ENCODE measurements at places on chromosomes 2 and 18.

DNA sequence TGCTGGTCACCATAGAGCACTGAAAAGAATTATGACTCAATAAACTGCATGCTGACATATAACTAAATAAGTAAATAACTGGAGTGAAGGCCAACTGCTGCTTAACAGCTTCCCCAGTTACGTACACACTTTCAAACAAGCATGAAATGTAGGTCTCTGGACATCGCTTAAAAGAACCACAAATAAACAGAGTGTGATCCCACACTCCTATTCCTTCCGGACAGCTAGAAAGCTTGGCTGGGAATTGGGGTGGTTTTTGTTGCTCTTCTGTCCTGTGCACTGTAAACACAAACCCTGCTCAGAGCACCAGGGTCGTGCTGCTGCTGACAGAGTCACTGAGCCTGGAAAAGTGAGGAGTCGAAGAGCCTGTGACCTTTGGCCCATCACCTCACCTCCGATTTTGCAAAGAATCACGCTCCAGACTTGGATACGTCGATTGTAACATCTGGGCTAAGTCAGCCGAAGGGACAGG lies 162.7 kb upstream of the NT5C1B start:
- no peak for DNase-seq

DNA sequence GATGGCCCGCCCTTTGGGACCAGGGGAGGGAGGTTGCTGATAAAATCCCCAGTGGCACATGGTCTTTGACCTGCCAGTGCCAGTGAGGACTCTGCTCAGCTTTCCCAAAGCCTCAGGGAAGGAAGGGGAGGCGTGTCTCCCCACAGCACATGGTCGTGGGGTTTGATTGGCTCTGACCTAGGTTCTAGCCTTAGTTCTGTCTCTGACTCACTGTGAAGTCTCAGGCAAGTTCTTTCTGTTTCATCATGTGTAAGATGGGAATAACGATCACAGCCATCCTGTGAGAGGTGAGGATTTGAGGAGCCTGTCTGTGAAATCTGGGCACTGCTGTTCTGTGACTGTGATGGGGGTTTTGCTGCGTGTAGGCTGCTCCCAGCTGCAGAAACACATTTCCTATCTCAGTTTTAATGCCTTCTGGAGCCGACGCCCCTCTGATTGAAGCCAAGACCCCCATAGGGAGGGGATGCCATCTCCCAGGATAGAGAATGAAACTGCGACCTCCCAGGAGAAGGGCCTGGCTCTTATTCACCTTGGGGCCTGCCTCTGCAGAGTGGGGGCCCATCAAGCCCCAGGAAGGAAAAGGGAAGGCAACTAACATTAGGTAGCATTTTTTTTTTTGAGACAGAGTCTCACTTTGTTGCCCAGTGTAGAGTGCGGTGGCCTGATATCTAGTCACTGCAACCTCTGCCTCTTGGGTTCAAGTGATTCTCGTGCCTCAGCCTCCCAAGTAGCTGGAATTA lies 84.0 kb downstream of the DDX1 start:
- no peak for DNase-seq

DNA sequence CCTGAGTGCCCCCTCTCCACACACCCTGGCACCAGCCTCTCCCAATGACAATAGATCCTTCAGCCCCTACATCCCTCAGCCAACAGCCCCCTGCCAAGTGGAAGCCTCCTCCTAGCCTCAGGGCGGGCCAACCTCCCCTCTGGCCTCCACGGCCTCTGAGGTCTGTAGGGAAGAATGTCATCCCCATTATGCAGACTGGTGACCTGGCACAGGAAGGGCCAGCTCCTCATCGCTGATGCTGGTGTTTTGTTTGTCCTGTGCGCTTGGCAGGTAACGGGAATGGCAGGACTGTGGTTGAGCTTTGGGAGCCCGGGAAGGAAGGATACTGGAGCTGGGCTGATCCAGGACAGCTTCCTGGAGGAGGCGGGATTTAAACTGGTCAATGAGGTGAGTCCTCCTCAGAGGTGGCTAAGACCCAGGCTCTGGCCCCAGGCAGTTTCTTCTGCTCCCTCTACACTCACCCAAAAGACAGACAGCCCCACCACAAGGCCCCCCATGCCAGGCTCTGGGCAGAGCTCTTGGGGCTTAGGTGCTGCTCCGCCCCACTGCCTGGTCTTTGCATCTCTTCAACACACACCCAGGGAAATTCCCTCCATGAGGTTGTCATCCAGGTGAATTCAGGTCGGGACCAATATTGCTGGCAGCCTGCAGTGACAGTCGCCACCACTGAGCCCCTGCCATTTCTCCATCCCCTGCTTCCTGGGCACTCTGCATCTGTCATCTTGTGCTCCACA lies 75.2 kb upstream of the SMAD7 start:
- DNase-seq = no peak

- no peak for DNase-seq
Observed at GRCh38 chr2:152395103-152395502, 60.1 kb downstream of the FMNL2 start.

- peak; percentile 92 for DNase-seq
Observed at GRCh38 chr18:45974088-45974536, 7.0 kb upstream of the EPG5 start.

DNA sequence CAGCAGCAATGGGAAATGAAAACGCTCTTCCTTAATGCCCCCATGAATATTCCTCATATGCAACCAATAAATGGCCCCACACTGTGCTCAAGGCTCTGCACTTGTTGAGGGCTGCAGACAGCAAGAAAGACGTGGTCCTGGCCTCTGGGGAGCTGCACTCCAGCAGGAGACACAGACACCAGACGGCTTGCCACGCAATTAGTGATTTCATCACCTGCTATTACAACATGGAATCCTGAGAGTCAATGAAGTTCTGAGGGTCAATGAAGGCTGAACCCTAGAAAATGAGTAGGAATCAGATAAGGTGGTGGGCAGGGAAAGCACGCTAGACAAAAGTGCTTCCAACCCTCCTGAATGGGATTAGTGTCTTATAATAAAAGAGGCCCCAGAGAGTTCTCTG lies 18.9 kb downstream of the CREG2 start:
- DNase-seq = no peak

- no peak for DNase-seq
Observed at GRCh38 chr2:158775273-158776027, 19.7 kb upstream of the DAPL1 start.

DNA sequence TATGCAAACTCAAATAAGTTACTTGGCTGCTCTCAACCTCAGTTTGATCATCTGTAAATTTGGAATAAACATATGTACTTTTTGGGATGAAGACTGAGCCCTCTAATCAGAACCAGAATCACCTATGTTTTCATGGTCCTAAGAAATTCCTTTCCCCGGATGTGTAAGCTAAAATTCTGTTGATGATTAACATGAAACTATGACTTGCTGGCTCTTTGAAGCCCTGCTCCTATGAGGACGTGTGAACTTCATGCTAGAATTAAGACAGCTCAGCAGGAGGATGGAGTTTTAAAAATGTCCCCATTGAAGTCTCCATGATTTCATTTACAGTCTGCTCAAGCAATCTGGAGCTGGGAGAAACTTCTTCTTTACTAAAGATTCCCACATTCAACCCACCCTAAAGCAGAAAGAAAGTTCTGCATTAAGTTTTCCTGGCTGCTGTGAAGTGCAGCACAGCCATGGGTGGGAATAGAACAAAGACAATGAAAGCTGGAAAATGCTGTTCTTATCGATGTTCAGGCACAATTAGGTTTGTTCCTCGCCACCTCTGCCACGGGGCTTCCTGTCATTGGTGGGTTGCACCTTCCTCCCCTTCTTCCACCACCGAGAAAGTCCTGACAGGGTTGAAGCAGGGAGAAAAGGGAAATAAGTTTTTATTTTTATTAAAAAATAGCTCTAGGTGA lies 50.9 kb downstream of the ADCYAP1 start:
- DNase-seq = no peak

DNA sequence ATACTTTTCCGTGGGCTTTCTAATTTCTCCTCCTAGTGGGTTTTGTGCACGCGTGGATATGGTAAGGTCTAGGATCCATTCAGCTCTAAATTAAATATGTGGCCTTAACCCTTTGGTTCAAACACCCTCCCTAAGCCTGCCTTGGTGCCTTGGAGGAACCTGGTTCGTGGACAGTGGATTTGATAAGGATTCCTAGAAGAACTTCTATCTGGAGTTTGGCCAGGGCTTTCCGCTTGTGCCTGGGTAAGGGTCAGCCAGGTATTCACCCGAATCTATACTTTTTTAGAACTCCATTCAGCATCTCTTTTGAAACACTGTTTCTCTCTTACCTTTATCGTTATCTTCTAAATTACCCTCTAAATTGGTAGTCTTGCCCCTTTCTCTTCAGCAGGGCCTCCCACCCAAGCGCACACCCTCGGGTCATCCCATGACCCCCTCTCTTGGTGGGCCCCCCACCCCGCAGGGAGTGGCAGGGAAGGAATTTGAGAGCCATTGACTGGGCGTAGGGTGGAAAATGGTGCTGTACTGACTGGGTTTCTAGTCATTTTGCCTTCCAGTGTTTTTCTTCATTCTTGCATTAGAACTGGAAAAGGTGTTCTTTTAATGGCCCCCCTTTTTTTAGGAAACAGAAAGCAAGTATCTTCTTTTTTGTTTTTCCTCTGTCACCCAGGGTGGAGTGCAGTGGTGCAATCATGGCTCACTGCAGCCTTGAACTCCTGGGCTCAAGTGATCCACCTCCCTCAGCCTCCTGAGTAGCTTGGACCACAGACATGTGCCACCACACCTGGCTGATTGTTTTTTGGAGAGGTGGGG lies 1.8 kb downstream of the SOCS6 start:
- no peak for DNase-seq

- no peak for DNase-seq
Observed at GRCh38 chr2:62114564-62114963, 81.4 kb upstream of the B3GNT2 start.

DNA sequence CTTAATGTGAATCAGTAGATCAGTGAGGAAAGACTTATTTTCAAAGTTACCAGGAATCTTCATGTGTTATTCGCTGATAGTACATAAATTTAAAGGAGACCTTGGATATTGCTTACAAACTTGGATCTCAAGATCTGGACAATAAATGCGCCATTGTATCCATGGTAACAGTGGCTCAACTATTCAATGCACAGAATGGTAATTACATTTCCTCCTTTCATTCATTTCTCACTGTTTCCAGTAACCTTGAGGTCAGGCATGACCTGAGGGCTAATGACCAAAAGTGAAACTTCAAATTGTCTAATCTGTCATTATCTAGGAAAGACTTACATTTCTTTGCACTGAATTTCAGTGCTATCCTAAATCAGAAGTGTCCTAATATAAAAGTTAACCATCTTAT lies 8.1 kb downstream of the LRP2 start:
- DNase-seq = no peak

GRCh38 chr18:10047237-10047636 lies 133.4 kb downstream of the VAPA start:
- DNase-seq = no peak

DNA sequence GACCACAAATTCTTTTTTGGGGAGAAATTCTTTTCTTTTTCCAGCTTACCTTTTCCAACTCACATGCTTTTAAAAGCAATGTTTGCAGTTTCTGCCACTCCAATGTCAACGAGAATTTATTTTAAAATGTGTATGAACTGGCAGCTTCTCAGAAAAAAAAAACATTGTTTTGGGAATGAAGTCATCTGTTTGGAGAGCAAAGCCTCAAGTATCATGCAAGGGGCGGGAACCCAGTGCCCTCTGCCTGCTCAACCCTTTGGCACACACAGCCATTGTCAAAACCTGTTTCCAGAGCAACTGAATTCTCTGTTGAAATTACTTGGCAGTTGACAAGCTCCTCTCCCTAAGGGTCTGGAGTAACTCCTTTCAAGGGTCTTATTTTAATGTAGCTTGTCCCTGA lies 128.5 kb downstream of the QPCT start:
- no peak for DNase-seq

DNA sequence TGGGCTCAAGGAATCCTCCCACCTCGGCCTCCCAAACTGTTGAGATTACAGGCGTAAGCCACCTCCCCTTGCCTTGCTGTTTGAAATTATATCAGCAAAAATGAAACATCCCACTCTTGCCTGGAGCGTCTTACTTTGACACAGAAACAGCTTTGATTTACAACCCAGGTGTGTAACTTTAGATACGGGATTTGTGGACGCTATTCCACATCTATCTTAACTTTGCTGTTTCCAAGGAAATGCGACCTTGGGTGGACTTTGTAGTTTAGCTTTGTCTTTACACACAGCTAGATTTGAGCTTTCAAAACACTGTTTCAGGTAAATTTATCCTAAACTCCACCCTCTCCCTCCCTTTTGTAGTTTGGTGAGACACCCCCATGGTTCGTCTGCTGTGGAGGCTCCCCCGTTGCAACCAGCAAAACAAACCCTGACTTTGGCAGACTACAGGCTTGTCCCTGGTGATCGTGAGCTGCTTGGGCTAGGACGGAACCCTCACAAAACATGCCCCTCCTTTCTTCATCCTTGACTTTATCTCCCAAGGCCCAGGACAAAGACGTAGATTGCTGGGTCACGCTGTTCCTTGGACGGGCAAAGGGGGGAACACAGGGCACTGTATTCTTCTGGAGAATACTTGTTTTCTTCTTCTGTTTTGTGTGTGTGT lies 5.5 kb upstream of the MSH6 start:
- DNase-seq = no peak

GRCh38 chr2:160835166-160835565 lies 325.1 kb upstream of the TANK start:
- DNase-seq = no peak

DNA sequence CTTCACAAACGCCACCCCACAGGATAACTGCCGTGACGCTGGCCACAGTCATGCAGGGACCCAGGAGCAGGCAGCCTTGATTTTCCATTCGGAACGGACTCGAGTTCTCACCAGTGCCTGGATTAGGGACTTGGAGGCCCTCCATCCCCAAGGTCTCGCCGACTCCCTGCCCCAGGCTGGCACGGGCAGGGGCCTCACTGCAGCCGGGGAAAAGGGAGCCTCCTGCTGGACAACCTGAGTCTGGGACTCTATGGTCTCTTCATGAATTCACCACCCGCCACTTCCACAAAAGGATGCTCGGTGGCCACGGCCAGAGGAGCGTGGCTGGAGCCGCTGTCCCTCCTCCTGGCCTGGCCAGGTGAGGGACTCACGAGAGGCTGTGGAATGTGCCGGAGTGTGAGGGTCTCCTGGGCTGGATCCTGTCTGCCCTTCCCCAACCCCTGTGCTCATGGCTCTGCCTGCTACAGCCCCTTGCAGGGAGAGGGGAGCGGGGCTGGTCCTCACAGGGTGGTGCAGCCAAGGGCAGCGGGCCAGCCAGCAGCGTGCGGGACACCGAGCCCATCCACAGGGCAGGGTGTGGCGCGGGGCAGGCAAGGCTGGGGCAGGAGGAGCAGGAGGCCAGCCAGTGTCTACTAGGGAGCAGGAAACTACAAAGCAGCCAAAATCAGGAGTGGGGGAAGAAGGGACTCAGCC lies 42.3 kb downstream of the AQP12A start:
- DNase-seq = no peak

GRCh38 chr2:234770031-234770506 lies 181.7 kb upstream of the SH3BP4 start:
- DNase-seq = no peak

DNA sequence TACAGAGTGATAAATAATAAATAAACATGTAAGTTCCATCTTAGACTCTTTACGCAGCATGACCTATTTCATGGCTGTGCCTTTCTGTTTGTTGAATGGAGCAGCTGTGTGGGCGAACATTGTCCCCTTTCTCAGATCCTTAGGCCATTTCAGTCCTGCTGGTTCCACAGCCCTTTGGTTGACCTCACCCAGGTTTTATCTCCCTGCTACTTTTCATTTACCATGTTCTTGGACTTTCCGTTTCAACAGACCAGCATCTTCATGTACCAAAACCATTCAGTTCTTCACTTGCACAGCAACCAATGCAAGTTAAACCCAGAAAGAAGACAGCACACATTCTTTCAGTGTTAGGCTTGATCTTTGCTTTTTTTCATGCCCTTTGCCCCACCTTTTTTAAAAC lies 83.8 kb downstream of the XRCC5 start:
- DNase-seq = no peak
